ENCODE measurements at places on chromosomes 1 and 21.

DNA sequence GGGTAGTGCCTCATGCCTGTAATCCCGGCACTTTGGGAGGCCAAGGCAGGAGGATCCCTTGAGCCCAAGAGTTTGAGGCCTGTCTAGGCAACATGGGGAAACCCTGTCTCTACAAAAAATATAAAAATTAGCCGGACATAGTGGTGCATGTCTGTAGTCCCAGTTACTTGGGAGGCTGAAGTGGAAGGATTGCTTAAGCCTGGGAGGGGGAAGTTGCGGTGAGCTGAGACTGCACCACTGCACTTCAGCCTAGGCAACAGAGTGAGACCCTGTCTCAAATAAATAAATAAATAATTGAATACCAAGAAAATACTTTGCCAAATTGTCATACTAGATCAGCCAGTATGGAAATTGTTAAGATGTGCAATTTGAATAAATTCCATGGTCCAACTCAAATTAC is 5.9 kb upstream of the RBBP5 start:
- DNase-seq, result no peak

DNA sequence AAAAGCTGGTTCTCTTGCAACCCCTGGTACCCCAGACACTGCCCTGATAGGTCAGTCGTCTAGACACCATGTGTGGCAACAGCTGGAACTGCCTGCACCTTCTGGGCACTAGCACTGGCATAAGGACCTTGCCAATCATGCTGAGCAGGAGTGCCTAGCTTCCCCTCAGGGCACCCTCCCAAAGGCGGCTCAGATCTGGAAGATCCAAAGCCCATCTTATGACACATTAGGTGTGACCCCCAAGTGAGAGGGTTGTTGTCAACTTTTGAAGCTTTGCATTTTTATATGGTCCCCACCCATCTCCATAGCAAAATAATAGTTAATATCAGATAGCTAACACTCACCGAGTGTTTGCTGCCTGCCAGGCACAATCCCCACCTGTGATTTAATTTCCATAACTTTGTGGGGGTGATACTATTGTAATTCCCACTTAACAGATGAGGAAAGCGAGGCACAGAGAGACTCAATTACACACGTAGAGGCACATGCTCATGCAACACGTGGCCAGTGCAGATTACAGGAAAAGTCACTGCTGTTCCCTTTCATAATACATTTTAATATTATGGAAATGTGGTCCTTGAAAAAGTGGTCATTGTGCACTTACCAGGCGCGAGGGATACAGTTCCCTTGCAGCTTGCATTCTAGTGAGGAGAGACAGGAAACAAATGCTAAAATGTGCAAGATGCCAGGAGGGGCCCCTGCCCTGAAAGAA is 25.8 kb downstream of the EXOC8 start:
- DNase-seq, result no peak

DNA sequence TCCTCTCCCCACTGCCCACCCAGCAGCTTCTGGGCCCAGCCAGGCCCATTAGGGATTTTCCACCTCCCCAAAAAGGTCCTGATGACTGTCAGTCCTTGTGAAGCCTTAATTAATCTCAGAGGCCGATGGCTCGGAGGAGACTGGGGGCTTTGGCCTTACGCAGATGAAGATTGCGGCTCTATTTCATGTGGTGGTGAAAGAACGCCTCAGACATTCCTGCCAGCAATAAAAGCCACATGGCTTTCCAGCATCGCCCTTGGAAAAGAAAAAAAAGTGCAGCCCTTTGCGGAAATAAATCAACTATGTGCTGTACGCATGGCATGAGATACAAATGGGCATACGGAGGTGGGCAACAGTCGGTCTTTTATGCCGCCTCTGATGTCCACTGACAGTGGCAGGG is 6.6 kb upstream of the RUNX3 start:
- DNase-seq, result no peak

DNA sequence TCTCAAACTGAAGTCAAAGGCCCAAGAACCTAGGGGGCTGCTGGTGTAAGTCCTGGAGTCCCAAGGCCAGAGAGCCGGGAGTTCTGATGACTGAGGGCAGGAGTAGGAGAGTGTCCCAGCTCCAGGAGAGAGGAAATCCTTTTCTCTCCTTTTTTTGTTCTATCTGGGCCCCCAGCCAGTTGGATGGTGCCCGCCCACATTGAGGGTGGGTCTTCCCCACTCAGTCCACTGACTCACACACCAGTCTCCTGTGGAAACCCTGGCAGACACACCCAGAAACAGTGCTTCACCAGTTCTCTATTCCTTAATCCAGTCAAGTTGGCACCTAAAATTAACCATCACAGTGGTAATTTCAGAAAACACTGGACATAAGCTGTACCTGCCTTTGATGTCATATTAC is 12.7 kb upstream of the WDR26 start:
- no peak for DNase-seq

GRCh38 chr1:87179851-87180519 is 148.7 kb upstream of the LMO4 start:
- DNase-seq, result no peak

GRCh38 chr1:46517932-46518498 is 28.4 kb downstream of the DMBX1 start:
- no peak for DNase-seq

All from thoracic aorta (tissue), 2 donors.